COLO829 (cell line): ENCODE measurements at places on chromosomes 12 and 14.

- no peak for DNase-seq
These were observed 371 bp downstream of the CHD8 start for GRCh38 chr14:21455592-21455911.

- peak; percentile 88 for DNase-seq
These were observed 28.2 kb downstream of the KIAA0586 start for GRCh38 chr14:58455593-58456265.

- no peak for DNase-seq
These were observed 52.2 kb downstream of the CKAP4 start for GRCh38 chr12:106195621-106196027.

DNA sequence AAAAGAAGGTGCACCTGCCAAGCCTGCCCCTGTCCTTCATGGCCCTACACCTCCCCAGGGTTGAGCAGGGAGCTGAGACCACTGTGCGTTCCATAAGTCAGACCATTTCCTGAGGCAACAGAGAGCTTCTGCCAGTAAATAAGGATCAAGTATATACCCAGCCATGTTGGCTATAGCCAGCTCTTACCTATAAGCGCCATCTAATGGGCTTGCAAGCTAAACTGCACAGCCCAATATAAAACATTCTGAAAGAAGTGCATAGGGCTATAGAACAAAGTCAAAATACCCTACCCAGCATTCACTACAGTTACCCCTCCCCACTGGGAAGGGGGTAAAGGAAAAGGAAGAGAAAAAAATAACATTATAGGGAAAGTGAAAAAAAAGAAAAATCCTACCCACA lies 59.3 kb upstream of the SCAF11 start:
- DNase-seq, result no peak

GRCh38 chr14:95818581-95818980 lies 58.1 kb upstream of the TUNAR start:
- DNase-seq, result no peak

DNA sequence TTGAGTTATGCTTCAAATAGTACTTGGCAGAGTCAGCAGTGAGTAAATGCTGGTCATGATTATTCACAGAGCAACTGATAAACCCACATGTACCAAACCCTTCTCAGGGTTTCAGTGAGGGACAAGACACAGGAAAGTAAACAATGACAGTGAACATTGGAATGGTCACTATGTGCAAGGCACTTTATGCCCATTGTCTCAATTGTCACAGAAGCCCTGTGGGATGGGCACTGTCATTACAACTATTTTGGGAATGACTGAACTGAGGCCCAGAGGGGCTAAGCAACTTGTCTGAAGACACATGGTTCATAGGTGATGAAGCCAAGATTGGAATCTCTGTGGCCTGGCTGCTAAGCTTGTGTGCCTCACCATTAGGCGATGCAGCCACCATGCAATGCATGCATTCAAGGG lies 238.5 kb downstream of the RBM19 start:
- no peak for DNase-seq
